Astrocyte of the cerebellum (primary cell): ENCODE measurements at places on chromosomes 1 and 21.

GRCh38 chr21:32360401-32360975 lies 32.3 kb downstream of the URB1 start:
- DNase-seq: no peak

DNA sequence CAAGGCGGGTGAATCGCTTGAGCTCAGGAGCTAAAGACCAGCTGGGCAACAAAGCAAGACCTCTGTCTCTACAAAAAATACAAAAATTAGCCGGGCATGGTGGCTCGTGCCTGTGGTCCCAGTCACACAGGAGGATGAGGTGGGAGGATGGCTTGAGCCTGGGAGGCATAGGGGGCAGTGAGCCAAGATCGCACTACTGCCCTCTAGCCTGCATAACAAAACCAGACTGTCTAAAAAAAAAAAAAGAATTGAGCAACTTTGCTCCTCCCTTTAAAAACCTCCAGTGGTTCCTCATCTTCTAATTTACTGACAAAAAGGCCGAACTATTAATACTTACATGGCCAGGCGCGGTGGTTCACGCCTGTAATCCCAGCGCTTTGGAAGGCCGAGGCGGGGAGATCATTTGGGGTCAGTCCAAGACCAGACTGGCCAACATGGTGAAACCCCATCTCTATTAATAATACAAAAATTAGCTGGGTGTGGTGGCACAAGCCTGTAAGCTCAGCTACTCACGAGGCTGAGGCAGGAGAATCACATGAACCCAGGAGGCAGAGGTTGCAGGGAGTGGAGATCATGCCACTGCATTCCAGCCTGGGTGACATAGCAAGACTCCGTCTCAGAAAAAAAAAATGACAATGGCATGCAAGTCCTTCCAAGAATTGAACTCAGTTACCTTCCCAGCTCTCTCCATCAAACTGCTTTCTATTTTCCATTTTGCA lies 4.4 kb downstream of the ACBD3 start:
- peak; percentile 8 for DNase-seq

DNA sequence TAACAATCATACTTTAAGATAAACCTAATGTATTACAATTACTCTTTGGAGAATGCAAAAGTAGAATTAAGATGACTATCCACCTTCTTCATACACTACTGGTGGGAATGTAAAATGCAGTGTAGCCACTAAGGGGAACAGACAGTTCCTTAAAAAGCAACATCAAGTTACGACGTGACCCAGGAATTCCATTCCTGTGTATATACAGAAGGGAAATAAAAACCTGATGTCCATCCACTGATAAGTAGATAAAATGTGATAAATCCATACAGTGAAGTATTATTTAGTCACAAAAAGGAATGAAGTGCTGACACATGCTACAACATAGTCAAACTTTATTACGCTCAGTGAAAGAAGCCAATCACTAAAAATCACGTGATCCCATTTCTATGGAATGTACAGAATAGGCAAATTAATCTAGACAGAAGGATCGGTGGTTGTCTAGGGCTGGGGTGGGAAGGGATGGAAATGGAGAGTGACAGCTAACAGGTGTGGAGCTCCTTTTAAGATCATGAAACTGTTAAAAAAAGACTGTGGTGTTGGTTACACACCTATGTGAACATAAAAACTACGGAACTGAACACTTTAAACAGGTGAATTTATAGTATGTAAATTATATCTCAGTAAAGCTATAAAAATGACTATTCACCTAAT lies 42.1 kb downstream of the NRIP1 start:
- DNase-seq: no peak

DNA sequence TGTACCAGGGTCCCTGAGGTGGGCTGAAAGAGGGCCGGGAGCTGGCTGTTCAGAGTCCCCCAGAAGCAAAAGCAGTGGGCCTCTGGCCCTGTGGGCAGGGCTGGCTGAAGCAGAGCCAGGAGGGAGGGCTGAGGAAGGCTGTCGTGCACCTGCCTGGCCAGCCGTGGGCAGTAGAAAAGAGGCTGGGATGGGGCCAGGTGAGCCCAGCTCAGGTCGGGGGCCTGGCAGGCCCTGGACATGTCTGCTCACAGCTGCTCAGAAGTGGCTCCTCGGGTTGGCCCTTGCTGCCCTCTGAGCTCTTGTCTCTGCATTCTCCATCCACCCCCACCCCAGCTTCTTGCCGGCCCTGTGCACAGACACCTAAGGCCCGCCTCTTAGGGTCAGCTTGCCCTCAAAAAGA lies 60.0 kb downstream of the TCP10L start:
- DNase-seq: no peak

- DNase-seq: no peak
Measured at GRCh38 chr1:37954316-37954971, 7.6 kb upstream of the INPP5B start.

DNA sequence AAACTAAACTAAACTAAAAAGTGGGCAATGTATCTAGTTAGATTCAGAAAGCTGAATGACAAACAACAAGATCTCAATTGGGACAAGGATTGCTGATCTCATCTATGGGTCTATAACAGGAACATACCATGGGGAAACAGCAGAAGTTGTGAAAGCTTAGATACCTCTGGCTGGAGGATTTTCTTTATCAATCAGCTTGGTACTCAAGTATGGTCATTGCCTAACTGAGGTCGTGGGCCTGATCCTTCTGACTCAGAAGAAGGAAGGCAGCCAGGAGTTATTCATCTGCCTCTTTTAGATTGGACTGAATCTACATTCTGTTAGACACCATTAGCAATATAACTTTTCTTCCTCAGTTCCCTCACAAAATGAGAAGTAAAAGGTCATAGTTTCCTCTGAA lies 39.7 kb downstream of the DNTTIP2 start:
- DNase-seq: no peak

DNA sequence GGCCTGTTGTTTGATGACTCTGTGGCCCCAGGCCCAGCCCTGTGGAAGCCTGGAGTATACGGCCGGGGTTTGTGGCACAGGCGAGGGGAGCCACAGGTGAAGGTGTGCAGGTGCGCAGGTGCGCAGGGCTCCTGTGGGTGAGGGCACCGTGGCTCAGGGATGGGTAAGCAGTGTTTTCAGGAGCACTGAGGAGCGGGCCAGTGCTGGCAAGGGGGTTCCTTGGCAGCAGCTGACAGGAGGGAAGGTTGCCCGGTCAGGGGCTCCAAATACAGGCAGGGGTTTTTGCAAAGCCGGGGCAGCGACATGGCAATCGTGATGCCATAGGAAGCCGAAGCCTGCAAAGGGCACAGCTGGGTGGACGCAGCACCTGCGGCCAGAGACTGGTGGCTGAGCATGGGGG lies 20.7 kb downstream of the AGPAT3 start:
- no peak for DNase-seq

GRCh38 chr1:198187973-198188588 lies 31.3 kb downstream of the NEK7 start:
- no peak for DNase-seq

GRCh38 chr1:234393190-234393589 lies 19.9 kb downstream of the COA6 start:
- no peak for DNase-seq

- no peak for DNase-seq
Measured at GRCh38 chr1:998745-998994, 1.2 kb downstream of the HES4 start.

GRCh38 chr1:101566883-101567538 lies 330.2 kb downstream of the S1PR1 start:
- DNase-seq: no peak

DNA sequence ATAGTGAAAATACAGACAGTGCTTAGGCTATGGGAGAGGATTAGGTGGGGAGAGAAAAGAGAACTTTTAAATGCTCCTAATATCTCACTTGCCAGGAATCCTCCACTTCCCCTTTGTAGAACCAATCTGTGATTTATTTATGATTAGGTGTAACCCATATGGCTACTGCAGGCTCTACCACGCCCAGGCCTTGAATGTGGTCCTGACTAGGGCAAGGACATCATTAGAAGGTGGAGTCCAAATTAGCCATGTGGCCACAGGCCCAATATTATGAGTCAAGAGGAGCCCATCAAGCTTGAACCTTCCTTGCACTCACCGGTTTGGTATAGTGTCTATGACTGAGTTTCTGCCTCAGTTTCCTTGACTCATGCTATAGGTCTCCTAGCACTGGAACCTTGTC lies 141.4 kb downstream of the HMGB4 start:
- no peak for DNase-seq

DNA sequence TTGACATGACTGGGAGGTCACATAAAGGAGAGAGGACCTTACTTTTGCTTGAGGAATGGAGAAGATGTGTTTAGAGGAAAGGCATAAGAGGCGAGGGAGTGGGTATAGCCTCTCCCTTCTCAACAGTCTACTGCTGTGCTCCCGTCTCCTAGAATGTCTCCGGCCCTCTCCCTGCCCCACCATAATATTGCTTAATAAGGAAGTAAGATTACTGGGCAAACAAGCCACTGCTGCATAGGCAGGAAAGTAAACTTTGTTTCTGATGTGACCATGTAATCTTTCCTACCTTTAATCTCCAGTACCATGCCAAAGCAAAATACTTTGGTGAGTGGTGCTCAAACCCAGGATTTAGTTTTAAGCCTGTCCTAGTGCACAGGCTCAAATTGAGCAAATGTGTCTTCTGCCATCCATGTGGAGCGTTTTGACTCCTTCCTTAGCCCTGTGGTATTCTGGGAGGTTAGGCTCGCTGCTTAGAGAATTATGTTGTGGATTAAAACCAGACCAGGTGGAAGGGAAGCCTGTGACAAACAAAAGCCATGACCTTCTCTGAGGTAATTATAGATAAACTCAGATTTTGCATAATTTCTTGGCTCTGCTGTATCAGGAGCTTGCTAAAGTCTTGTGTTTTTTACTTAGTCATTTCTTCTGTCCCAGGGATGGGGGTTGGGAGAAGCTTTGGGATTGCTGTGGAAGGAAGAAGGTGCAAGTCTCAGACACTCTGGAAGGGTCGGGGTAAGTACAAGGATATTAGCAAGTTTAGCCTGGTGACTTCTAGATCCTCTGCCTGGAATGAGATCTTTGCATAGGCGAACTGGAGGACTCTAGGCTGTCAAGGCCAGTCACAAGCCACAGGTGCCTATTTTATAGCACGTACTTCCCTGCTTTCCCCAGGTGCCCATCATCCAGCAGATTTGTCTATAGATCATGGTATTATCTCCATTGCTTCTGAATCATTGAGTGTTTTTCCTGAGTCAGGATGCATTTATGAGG lies 34.5 kb upstream of the DIPK1A start:
- DNase-seq: no peak

DNA sequence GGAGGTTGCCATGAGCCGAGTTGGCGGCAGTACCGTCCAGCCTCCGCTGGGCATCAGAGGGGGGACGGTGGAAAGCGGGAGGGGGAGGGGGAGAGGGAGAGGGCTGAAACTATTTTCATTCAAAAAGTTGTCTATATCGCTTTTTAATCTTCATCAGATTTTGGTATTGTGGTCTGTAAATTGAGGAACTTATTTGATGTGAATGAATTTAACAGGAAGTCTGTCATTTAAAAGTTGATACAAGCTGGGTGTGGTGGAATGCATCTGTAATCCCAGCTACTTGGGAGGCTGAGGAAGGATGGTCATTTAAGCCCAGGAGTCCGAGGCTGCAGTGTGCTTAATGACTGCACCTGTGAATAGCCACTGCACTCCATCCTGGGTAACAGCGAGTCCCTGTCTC lies 3.0 kb upstream of the EPHX4 start:
- no peak for DNase-seq

DNA sequence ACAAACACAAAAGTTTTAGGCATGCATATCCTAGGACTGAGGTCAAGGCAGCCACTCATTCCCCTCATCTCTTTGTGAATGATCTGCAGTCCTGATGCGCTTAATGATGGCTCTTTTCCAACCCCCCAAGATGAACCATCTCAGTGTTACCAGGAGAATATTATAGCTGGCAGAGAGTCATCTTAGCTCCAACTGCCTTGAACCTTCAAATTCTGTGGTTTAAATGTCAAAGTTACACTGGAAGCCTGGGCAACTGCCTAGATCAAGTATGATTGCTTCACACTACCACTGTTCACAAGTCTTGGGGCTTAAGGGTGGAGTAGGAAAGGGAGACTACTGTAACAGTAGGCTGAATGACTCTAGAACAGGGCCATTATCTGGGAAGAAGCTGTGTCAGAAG lies 8.0 kb upstream of the MYBPHL start:
- DNase-seq: peak; percentile 27
